Sciatic nerve (tissue), 2 donors: ENCODE measurements at places on chromosomes 1 and 21. TPM values are rescaled to one million over a fixed set of nuclear protein-coding genes. Genes with fewer than 3 reads are reported as not detected.
A peak's percentile ranks its signal among the peaks of the same experiment; 100 is the strongest.

GRCh38 chr1:178489399-178489798 is 7.4 kb downstream of the CLEC20A start:
- DNase-seq: no peak

GRCh38 chr1:65434760-65435159 is 14.3 kb downstream of the LEPR start:
- DNase-seq: no peak

GRCh38 chr1:183291216-183291762 is 105.2 kb downstream of the LAMC2 start:
- no peak for DNase-seq

Gene CNN3
- 419 TPM for total RNA-seq

GRCh38 chr1:75079538-75080290 is 54.5 kb upstream of the LHX8 start:
- DNase-seq: no peak

DNA sequence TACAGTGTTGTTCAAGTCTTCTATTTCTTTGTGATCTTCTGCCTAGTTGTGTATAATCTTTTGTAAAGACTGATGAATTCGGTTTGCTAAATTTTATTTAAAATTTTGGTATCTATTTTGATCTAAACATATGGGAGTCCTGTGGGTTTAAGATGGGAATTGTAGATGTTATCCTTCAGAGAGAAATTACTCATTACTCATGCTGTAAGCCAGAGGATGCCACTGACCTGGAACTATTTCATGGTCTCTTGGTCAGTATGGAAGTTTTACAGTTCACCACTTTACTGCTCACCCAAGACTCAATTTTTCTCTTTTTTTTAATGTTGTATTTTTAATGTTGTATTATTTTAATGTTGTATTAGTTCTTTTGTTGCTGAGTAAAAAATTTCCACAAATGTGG is 138.6 kb upstream of the B3GALT2 start:
- DNase-seq: no peak

DNA sequence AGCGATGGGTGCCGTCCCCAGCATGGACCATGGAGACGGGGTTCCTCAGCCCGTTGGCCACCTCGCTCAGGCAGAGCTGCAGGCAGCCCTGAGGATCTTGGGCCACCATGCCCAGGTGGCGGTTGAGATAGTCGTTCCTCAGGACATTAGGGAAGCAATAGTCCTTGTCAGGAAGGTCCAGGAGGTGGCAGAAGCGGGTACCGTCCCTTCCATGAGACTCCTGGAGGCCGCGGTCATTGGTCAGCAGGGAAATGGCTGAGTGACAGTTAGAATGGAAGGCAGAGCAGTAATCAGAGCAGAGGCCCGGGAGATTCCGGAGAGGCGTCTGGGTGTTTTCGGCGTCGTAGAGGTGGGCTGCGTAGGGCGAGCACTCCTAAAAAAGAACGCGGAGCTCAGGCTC is 4.1 kb downstream of the HHIPL2 start:
- DNase-seq: no peak

GRCh38 chr1:36051821-36052220 is 32.1 kb upstream of the TEKT2 start:
- no peak for DNase-seq

Gene OR10Z1
- not detected for total RNA-seq

Gene IL12RB2
- total RNA-seq: 2.3 TPM

DNA sequence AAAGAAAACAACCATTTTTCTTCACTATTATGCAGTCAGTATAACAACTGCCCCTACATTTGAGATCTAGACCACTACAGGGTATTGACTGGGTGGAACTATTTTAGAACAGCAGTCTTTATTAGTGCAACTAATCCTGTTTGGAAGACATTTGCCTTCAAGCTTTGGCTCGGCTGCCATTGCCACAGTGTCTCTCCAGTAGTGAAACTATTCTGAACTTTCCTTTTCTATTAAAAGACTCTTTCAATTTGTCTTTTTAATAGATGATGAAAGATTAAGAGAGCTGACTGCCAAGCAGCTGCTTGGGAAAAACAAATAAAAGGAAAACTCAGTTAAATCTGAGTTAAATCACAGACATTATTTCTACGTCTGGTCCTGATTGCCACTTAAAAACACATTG is 49.3 kb downstream of the LPGAT1 start:
- no peak for DNase-seq

DNA sequence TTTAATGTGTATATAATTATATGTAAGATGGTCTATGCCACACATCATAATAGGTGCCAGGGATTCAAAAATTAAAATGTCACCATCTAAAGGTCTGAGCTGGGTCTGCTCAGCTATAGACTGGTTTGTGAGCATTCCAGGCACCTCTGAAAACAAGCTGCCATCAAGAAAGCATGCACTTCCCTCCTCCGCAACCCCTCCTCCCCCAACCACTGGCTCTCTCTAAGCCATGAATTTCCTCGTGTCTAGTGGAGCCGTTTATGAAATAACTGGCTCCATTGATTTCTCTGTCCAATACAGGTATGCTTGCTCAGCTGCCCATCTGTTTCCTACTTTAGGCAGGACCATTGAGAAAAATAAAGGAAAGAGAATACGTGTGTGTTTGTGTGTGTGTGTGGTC is 522.6 kb upstream of the PLXNA2 start:
- no peak for DNase-seq

Gene F3
- total RNA-seq: 19.9 TPM

DNA sequence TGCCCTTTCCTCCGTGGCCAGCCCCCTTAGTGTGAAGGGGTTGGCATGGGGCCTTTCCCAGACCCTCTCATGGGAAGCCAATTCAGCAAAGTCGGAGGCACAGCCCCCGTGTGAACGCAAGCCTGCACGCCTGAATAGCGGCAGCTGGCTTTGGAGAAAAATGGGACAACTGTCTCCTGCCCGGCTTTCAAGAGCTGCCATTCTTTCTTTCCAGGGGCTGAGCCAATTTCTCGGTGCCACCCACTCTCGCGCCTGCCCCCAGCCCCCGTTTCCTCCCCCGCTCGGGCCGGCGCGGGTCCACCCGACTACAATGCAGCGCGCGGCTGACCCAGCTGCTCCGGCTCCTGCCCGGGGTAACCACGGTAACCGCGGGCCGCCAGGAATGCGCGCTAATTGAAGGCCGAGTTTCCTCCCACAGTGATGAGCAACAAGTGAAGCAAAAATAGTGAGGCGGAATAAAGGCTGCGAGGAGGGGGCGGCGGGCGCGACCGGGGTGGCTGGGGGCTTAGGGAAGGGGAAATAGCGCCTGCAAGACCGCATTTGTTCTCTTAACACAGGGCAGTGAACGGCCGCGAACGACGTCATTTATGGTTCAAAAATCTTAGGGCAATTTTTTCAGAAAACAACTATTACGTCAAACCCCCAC is 27.8 kb downstream of the ILDR2 start:
- DNase-seq: peak; percentile 82

Gene MCM3AP
- 103 TPM for total RNA-seq

Gene TTLL10
- 0.71 TPM for total RNA-seq

Gene HSPA6
- total RNA-seq: 13.4 TPM

GRCh38 chr1:24914226-24915069 is 15.6 kb downstream of the RUNX3 start:
- no peak for DNase-seq

Gene HMGN2
- total RNA-seq: 199 TPM

Gene KCNA3
- total RNA-seq: 0.85 TPM

Gene FAM72B
- 0.89 TPM for total RNA-seq

GRCh38 chr1:193448682-193449461 is 262.5 kb upstream of the B3GALT2 start:
- DNase-seq: no peak

DNA sequence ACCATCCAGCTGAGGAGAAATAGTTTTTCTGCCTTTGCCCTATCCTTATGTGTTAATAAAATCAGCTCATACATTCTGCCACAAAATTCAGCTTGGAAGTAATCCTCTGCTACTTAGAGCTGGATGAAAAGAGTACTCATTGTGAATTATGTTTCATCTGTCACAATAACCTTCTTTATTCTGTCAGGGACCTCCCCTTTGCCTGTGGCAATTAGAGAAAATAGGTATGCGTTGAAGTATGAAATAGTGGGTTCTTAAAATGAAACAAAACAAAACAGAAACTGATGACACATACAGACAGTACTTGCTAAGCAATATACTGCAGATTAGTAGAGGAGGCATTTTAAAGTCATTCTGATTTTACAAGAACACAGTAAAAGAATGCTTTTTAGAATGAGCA is 578.5 kb downstream of the USP25 start:
- DNase-seq: no peak

Gene LCE1C
- total RNA-seq: not detected

Gene OPRD1
- total RNA-seq: not detected

Gene NASP
- 66.8 TPM for total RNA-seq

DNA sequence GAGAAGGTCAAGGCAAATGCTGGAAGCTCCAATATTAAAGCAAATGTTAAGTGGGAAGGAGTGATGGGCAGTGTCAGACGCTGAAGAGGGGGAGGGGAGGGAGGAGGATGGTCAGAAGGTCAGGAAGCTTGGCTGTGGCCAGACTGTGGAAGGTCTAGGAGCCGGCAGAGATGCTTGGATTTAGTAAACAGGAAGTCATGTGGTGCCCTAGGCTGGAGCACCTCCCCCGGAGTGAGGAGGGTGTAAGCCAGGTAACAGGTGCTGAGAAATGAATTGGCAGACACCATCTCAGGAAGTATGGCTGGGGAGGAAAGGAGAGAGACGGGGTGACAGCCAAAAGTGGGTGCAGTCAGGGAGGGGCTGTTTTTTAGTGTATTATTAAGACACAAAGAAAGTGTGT is 17.7 kb downstream of the CSMD2 start:
- no peak for DNase-seq

GRCh38 chr1:91948097-91948496 is 1.1 kb upstream of the BRDT start:
- DNase-seq: no peak

DNA sequence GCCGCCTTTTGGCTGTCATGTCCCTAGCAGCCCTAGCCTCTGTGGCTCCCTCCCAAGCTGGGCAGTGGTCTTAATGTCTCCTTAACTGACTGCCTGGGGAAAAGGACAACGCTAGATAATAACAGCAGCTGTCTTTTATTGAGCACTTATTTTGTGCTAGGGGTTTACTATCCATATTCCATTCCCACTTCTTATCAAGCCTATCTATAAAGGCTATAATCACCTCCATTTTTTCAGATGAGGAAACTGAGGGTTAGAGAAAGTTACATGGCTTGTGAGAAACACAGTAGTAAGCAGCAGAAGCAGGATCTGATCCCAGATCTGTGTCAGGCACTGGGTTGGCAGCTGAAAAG is 6.2 kb downstream of the SH3BGRL3 start:
- DNase-seq: no peak
